ENCODE measurements at places on chromosomes 5 and 9.
A peak's percentile ranks its signal among the peaks of the same experiment; 100 is the strongest.

DNA sequence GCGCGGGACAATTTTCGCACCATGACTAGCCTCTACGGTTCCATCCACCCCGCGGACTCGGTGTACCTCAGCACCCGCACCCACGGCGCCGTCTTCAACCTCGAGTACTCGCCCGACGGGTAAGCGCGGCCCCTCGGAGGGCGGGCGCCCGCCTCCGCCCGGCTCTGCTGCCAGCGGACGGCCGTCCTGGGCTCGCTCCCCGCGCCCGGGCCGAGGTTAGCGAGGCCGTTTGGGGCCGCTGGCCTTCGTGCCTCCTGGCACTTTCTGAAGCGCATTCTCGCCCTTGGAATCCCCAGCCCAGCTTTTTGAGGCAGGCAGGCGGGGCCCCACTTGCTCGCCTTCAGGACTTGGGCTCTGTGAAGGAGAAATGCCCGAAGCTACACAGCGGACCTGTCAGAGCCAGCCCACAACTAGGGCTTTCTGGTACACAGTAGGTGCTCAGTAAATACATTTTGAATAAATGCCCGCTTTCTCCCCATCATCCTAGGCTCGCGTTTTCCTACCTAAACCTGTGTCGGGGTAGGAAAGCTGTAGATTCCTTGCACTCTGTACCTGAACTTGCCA, 772 bp downstream of the DCAF10 start:
- no peak for DNase-seq

DNA sequence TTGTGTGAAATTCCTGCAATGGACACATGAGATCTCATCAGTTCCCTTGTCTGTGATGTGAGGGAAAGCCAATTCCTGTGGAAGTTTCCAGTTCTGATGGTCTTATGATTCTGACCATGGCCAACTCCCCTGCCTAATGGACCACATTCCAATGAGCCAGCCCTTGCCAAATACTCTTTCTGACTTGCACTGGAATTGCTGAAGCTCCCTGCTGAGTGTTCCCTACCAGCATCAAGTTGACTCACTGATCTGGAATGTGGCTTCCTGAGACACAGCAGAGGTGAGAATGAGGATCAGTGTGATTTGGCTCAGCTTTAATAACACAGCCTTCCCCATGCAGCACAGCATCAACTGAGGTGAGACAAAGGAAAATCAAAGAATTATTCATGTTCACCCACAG, 427.8 kb downstream of the KDM4C start:
- no peak for DNase-seq

GRCh38 chr5:14577971-14578370, 3.6 kb upstream of the OTULINL start:
- no peak for DNase-seq

- no peak for DNase-seq
Observed at GRCh38 chr5:152187668-152188067, 217.4 kb downstream of the NMUR2 start.

DNA sequence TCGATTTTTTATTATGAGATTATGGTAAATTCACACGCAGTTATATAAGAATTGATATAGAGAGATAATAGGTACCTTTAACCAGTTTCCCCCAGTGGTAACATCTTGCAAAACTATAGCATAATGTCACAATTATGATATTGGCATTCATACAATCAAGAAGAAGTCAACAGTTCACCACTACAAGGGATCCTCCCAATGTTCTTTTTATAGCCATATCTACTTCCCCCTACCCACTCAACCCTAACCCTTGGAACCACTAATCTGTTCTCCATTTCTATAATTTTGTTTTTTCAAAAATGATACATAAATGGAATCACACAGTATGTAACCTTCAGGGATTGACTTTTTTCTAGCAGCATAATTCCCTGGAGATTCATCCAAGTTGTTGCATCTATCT, 9.8 kb downstream of the ACTL7B start:
- DNase-seq = no peak

- no peak for DNase-seq
Observed at GRCh38 chr5:126481243-126481642, 58.0 kb downstream of the GRAMD2B start.

DNA sequence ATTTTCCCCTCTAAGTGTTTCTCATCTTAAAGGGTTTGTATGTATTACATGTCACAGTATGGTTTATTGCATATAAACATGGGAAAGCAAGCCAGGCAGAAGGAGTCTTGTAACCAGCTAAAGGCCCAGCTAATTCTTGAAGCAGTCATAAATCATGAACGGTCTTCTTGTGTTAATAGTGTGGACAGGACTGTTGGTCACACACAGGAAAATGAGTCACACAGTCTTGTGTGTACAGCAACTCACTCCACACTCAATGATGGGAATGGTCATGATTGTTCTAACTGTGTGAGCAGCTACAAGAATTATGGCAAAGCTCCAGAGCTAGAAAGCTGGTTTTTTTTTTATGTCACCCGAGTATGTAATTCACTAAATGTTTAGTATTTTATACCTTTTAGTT, 123.9 kb downstream of the GHR start:
- no peak for DNase-seq

DNA sequence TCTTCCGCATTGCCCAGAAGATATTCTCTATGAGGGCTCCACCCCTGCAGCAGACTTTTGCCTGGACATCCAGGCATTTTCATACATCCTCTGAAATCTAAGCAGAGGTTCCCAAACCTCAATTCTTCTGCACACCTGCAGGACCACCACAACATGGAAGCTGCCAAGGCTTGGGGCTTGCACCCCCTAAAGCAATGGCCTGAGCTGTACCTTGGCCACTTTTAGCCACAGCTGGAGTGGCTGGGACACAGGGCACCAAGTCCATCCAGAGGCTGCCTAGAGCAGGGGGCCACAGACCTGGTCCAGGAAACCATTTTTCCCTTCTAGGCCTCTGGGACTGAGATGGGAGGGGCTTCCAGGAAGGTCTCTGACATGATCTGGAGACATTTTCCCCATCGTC, 60.7 kb downstream of the ADAMTSL1 start:
- DNase-seq = no peak

GRCh38 chr5:38996123-38996522, 78.1 kb downstream of the RICTOR start:
- no peak for DNase-seq

DNA sequence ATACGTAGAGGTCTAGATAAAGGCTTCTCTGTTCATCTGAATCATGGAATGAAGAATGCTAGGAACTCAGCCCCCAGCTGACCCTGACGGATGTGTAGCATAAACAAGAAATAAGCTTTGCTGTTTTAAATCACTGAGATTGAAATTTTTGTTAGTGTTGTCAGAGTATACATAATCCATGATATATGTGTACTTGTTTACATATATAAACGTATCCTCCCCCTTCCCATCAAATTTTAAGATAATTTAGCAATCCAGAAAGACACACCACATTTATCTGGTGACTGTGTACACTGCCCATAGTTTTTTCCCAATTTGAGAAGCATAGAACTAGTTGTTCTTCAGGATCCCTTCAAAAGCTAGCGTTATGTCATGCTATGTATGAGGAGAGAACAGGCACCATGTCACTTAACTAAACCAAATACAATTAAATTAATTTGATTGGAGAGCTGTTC, 80.8 kb upstream of the OSMR start:
- DNase-seq = no peak

DNA sequence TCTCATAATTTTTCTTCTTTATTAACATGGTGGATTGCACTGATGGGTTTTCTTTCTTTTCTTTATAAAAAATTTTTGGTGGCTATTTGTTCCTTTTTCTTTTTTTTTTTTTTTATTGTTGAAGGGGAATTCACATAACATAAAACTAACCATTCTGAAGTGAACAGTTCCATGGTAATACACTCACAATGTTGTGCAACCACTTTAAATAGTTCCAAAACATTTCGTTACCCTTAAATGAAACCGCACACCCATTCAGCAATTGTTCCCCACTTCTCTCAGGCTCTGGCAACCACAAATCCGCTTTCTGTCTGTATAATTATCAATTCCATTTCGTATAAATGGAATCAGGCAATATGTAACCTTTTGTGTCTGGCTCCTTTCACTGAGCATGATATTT, 11.7 kb upstream of the SETX start:
- no peak for DNase-seq

- no peak for DNase-seq
Observed at GRCh38 chr9:38234479-38235170, 157.9 kb upstream of the ALDH1B1 start.

- DNase-seq = no peak
Observed at GRCh38 chr5:118479285-118479684, 509.1 kb downstream of the DTWD2 start.

- no peak for DNase-seq
Observed at GRCh38 chr9:22210936-22211335, 201.8 kb upstream of the CDKN2B start.

GRCh38 chr5:128228521-128228920, 145.0 kb downstream of the SLC12A2 start:
- no peak for DNase-seq

DNA sequence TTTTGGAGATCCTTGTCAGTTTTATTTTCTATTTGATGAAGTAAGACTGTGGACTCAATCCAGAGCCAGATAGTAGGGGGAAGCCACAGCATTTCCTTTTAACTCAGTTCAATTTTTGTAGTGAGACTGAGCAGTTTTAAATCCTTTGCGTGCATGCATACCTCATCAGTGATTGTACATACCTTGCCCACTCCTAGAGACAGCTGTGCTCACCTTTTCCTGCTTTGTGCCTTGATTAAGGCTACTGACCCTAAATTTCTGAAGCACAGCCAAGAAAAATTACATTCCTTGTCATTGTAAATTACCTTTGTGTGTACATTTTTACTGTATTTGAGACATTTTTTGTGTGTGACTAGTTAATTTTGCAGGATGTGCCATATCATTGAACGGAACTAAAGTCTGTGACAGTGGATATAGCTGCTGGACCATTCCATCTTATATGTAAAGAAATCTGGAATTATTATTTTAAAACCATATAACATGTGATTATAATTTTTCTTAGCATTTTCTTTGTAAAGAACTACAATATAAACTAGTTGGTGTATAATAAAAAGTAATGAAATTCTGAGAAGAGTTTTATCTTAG, 17.8 kb downstream of the DIMT1 start:
- DNase-seq = no peak

DNA sequence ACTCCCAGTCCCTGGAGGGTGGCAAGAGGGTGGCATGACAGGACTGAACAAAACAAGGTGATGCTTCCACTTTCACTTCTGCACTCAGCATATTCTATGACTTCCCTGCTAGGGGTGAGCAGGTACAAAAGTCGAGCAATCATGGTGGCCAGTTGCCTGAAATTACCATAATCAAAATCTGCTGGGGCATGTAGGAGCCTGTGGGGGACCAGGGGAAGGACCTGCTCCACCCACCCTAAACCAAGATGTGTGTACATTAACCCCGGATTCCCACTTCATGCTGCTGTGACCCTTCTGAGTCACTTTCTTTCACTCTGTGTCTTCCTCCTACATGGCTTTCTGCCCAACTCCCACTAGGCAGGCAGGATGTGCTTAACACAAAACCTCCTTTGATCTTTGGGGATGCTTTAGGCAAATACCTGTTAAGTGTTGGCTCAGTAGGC, 73.3 kb upstream of the PHF24 start:
- DNase-seq = no peak

DNA sequence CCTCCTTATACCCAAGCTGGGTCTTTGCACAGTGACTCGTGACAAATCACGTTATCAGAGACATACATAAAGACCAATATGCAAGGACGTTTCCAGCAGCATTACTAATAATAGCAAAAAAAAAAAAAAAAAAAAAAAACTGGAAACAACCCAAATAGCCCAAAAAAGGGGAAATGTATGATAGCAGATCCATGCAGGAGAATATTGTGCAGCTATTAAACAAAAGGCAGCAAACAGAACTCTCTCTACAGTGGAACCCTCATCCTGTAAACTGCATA, 37.7 kb downstream of the C5orf15 start:
- DNase-seq = no peak

GRCh38 chr5:141518618-141519015, 29.7 kb downstream of the PCDHGC5 start:
- no peak for DNase-seq

GRCh38 chr9:14418301-14418940, 104.5 kb upstream of the NFIB start:
- DNase-seq = no peak

- no peak for DNase-seq
Observed at GRCh38 chr9:21473236-21473635, 8.9 kb downstream of the IFNE start.

DNA sequence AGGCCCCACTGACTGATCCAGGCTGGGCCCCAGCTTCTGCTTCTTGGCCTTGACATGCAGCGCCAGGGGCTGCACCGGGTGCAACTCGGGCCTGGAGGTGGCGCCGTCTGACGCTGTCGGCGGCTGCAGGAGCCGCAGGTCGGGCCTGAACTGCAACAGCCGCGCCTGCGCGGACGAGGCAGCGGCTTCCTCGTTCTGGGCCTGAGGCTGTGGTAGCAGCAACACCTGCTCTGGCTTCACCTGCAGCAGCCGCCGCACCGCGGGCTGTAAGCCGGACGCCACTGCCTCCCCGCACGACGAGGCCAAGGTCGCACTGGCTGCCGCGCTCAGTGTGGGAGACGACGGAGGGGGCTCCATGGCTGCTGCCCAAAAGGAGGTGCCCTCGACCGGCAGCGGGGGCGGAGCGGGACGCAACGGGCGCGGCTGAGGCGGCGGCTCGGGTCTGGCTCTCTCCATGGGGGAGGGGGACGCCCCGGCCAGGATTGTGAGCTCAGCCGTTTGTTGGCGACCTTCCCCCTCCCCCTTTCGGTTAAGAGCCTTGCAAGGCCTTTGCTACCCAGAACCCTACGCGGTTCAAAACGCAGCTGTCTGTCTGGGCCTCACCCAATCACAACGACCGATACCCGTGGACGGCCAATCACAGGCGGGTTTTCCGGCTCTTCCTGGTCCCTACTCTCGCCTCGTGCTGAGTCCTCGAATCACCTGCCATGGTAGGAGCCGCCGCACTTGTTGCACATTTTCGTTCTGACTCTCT, 438 bp downstream of the SOX30 start:
- DNase-seq = peak; percentile 51

DNA sequence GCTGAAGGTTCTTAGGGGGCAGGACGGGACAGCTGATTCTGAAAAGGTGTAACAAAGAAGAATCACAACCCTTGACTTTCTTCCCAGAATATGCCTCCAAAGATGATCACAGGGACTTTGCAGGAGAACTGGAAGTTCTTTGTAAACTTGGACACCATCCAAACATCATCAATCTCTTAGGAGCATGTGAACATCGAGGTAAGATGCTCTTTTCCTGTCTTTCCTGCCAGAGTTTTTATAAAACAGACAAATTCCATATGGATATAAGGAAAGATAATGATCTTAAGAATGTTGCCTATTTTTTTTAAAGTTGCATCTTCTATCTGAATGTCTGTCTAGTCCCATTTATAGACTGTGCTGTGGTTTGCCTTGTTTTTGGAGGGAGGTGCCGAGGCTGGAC, 87.9 kb downstream of the EQTN start:
- DNase-seq = no peak

All from activated CD4-positive, CD25-positive, alpha-beta regulatory T cell treated with anti-CD3 and anti-CD28 coated beads, Interleukin-2, amount 50 U/mL, for 16 hours (primary cell).